ENCODE measurements at places on chromosomes 13 and 19. TPM values are rescaled to one million over a fixed set of nuclear protein-coding genes. Genes with fewer than 3 reads are reported as not detected.

Gene CPB2
- total RNA-seq, result 0.11 TPM

Gene COL5A3
- 11.6 TPM for total RNA-seq

Gene PRKCG
- 1.0 TPM for total RNA-seq

Gene LILRA1
- total RNA-seq, result 0.83 TPM

Gene FBXO27
- total RNA-seq, result 6.4 TPM

Gene LRRC4B
- total RNA-seq, result 55.2 TPM

Gene CNN1
- 11.2 TPM for total RNA-seq

Gene ERICH6B
- total RNA-seq, result 0.39 TPM

Gene ZNF557
- 18.1 TPM for total RNA-seq

Gene NMRK2
- total RNA-seq, result 0.28 TPM

Gene NAPSA
- total RNA-seq, result 1.4 TPM

Gene RNF225
- total RNA-seq, result not detected

Gene CGB3
- total RNA-seq, result 0.72 TPM

Gene USHBP1
- total RNA-seq, result 5.5 TPM

Gene CDC16
- 71.5 TPM for total RNA-seq

Gene METTL21C
- total RNA-seq, result not detected

Gene ZNF610
- 12.9 TPM for total RNA-seq

Gene DKKL1
- 0.69 TPM for total RNA-seq

Gene LGALS7B
- total RNA-seq, result not detected

Gene DCLK1
- 112 TPM for total RNA-seq

Measured in spinal cord (tissue), 10 donors.